Esophagus mucosa (tissue), 1 donor: ENCODE measurements at places on chromosomes 6 and 20.

- no peak for ATAC-seq
These were observed 479.1 kb upstream of the GJE1 start for GRCh38 chr6:141653590-141653989.

DNA sequence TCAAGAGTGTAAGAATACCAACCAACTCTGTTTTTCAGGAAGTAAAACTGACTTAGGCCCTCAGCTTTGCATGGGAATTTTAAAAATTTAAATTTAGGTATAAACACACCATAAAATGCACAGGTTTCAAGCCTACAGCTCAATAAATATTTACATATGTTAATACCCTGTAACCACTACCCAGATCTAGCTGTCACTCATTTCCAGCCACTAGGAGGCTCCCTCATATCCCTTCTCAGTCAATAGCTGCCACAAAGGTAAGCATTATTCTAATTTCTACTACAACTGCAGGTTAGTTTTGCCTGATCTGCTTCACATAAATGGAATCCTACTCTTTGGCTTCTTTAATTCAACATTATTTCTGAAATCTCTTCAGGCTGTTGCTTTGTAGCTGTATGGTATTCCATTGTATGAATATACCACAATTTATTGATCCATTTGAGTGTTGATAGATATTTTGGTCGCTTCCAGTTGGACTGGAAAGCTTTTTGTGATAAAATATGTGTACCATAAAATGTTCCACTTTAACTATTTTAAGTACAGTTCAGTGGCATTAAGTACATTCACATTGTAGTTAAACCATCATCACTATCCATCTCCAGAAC, 32.5 kb upstream of the MEI4 start:
- no peak for ATAC-seq

- no peak for ATAC-seq
These were observed 576.6 kb downstream of the PTPRT start for GRCh38 chr20:42613076-42613475.

DNA sequence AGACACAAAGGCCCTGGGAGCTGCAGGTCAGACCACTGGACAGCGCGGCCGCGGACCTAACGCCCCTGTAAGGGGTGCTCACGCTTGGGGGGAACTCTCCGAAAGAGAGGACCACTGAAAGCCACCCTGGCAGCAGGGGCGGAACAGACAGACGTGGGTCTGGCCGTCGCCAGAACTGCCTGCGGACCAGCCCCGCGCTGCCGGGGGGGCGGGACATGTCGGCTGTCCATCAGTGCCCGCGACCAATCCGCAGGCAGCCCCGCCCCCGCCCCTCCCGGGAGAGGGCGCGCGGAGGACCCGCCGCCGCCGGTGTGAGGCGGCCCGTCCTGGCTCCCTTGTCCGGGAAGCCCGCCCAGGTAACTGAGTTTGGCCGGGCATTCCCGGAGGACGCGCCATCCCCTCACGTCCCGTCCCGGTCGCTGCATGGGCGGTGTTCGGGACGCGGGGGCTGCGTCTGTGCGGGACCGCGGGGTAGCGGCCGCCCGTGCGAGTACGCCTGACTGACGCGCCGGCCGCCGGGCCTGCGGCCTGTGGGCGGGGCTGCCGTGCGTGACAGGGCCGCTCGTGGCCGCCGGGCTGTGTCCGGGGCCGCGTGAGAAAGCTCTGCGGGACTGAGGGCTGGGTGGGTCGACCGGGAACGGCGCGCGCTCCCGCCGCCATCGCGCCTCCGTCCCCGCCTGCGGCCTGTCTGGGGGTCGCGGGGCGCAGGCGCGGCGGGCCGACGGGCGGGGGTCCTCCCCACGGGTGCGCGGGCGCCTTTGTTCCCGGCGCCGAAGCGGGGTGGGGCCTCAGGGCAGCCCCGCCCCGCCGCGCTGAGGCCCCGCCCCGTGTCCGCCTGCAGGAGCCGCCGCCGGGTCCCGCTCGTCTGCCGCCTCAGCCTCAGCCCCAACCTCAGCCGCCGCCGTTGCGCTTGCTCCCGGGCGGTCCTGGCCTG, at the start of gene PLCG1:
PLCG1 (plus strand) TSS at position 864 of the 934 bp plus-strand sequence. CDS start 99 bp downstream, outside the sequence.
- ATAC-seq = peak; percentile 76

GRCh38 chr20:24382331-24382730, 87.1 kb upstream of the SYNDIG1 start:
- ATAC-seq = no peak

GRCh38 chr6:68754681-68755213, 119.7 kb downstream of the ADGRB3 start:
- no peak for ATAC-seq

GRCh38 chr6:142802124-142802523, 142.9 kb downstream of the HIVEP2 start:
- ATAC-seq = peak; percentile 89

DNA sequence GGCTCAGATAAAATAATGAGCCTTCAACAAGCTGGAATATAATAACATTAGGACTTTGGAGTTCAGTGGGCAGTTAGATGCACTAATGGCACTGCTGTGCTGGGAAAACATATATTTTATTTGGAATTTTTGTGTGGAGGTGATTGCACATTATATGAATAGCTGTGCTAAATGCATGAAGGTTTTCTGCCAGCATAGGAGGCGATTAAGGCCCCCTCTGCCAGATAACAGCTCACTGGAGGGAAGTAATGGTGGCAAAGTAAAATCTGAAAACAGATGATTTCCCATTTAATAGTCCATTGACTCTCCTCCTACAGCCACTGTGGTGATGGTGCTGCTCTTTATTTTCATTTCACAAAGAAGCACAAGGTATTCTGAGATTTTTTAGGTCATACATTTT, 326.0 kb downstream of the GRIK2 start:
- ATAC-seq = no peak

DNA sequence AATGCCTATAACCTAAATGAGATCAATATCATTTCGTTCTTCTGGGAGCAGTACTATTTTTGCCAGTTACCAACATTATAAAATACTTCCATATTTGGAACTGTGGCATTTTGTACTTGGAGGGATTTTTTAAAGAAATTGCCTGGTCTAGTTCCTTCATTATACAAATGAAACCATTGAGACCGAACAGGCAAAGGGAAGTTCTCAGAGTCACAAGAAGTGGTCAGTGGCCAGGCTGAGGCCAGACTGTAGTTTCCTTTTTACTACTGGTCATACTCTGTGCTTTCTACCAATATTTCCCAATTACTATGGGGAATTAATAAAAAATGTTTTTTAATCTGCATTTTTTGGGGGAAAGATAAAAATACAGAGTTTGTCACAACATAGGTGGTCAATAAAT, 332.0 kb downstream of the NRN1 start:
- ATAC-seq = no peak

DNA sequence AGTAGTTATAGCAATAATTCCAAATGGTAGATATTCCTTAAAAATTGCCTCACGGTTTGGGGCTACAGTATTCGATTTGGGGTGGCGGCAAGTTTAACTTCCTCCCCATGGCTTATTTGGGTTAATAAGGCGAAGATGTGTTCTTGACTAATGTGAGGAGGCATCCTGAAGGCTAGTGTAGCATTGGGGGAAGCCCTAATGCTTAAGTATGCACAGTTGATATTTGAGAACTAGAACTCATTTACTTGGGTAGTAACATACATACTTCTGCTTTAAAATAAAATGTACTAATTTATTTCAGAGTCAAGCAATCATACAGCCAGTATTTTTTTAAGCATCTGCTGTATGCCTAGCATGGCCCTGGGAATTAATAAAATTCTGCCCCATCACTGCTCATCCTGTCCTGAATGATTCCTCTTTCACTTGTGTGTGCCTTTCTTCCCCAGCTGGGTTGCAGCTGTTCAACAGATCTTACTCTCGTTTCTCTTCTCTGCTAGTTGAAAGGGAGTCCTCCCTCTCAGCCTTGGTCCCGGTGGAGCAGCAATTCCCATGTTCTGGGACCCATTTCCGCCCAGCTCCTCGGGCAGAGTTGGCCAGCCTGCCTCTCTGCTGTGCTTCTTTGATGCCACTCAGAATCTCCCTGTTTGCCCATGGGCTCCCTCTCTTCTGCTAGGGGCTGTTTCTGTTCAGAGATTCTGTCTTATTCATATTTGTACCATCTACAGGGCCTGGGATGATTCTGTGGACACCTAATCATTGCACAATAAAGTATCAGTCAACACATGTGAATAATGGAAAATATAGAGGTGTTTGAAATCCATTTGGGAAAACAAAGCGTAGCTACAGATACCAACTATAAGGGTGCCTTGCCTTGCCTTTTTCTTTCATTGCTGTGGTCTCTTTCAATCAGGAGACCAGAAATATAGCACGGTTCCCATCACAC, 104.8 kb downstream of the ARID1B start:
- ATAC-seq = no peak

DNA sequence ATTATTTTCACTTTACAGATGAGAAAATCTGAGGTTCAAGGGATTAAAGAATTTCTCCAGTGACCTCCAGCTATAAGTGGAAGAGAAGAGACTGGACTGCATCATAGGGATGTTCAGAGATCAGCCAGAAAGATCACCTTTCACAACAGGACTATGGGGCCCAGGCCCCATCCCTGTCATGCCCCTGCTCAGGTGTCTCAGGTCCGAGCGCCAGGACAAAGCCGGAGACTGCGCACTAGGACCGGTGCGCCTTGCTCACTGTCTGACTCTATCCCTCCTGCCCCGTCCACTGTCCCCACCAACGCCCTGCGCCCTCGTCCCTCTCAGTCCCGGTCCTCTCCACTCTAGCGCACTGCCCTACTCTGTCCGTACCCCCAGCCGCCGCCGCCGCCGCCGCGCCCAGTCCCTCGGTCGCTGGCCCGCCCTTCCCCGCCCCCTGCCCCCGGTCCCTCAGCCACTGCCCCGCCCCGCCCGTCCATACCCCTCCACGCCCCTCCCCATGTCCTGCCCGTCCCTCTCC, 521 bp upstream of the RAD21L1 start:
- ATAC-seq = peak; percentile 65

DNA sequence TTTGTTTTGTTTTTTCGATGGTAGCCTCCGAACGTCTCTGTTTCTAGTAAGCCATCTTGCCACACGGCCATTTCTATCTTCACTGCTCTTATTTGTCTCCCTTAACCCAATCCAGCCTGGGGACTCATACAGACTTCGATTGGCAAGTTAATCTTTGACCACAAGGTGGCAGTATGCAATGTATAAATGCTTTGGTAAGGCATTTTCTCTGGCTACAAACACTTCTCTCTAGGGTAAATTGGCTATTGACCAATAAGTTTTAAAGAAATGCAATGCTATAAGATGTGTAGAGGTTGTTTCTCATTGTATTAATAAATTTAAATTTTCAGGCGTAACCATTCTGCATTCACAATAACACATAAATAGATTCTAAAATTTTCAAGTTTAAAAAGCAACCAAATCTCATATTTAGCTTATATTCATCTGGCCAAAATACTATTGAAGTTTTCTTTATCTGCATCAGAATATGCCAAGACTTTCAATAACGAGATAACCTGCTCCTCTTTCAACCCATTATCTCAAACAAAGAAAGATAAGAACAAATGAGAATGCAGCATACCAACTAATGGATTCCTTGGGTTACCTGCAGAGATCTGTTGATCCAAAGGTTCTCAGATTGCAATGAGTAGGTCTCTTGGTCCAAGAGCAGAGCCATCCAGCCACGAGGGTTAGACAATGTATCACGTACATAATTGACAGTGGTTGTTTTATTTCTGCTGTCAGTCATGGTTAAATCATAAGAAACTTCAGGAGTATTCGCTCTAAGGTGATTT, 231.9 kb downstream of the PKHD1 start:
- ATAC-seq = peak; percentile 60

GRCh38 chr6:120604510-120604909, 729.8 kb downstream of the TBC1D32 start:
- ATAC-seq = no peak

DNA sequence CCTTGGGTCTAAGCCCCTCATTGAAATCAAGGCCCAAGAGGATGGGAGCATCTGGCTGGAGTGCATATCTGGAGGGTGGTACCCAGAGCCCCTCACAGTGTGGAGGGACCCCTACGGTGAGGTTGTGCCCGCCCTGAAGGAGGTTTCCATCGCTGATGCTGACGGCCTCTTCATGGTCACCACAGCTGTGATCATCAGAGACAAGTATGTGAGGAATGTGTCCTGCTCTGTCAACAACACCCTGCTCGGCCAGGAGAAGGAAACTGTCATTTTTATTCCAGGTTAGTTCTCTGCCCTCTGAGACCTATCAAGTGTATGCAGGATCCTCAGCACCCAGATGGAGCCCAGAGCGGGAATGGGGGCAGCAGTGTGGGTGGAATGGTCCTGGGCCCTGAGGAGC, 5.1 kb downstream of the BTN2A2 start:
- no peak for ATAC-seq

DNA sequence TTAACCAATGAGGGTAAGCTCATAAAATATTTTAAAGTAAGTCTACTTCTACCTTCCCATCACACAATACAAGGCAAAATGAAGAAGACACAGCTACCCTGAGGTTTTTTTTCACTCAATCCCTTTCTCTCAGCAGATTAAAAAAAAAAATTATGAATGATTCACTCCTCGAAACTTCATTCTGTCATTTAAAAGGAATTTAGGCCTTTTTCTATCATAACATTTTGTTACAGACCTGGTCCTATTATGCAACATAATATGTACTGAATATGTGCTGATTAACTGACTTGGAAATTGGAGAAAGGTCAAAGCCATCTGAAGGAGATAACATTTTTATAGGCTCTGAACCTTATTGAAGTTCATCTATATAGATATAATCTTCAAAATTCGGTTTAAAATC, 45.5 kb downstream of the PRL start:
- ATAC-seq = no peak

- no peak for ATAC-seq
These were observed 6.1 kb upstream of the NSFL1C start for GRCh38 chr20:1472556-1473245.

DNA sequence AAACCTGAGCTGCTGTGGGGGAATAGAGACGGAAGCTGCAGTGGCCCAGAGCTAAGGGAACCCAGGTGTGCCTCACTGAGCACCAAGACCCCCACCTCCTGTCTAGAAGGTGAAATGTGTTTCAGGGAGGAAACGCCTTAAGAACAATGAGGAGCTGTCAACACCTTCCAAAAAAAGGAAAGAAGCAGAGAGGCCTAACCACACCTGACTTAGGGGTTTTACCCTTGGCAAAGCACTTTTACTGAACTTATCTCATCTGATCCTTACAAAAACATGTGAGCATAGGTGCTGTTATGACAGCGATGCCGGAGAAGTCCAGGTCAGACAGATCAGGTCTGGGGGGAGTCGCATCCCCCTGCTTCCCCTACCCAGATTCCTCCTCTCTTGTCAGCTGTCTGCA, 16.1 kb upstream of the CDKN1A start:
- ATAC-seq = peak; percentile 21
